Suprapubic skin (tissue), 4 donors: ENCODE measurements at places on chromosomes 2 and 18. TPM values are rescaled to one million over a fixed set of nuclear protein-coding genes. Genes with fewer than 3 reads are reported as not detected.
A peak's percentile ranks its signal among the peaks of the same experiment; 100 is the strongest.

The SERPINB10 gene
- not detected for total RNA-seq

GRCh38 chr2:29766191-29766590, 155.2 kb downstream of the ALK start:
- no peak for DNase-seq

- peak; percentile 49 for DNase-seq
These were observed 11.4 kb upstream of the CNDP1 start for GRCh38 chr18:74522635-74523548.

GRCh38 chr2:63843093-63843492, 1.4 kb downstream of the UGP2 start:
- no peak for DNase-seq

DNA sequence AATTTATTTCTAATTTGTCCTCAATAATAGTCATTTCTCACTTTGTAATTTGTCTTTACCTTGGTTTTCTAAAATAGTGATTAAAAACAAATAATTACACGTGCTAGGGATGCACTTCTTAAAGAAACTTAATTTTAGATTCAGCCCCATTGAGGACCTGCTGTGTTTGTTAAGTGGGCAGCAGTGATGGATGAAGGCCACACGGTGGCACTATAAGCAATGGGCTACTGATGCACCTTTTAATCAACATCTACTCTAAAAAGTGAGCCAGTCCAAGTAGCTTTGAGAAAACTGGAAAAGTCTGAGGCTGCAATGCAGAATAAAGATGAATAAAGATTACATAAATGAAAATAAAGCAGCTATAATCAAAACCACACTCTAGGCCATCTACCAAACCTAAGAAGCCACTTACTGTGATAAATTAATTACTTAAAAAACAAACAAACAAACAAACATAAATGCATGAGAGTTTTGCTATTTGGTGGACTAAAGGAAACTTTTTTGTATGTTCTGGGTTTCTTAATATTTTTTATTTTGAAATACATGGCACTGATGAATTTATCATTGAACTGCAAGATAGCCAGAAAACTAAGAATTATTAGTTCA, 89.3 kb downstream of the PDE11A start:
- no peak for DNase-seq

- no peak for DNase-seq
These were observed 228.6 kb downstream of the ZNF516 start for GRCh38 chr18:76266236-76266991.

DNA sequence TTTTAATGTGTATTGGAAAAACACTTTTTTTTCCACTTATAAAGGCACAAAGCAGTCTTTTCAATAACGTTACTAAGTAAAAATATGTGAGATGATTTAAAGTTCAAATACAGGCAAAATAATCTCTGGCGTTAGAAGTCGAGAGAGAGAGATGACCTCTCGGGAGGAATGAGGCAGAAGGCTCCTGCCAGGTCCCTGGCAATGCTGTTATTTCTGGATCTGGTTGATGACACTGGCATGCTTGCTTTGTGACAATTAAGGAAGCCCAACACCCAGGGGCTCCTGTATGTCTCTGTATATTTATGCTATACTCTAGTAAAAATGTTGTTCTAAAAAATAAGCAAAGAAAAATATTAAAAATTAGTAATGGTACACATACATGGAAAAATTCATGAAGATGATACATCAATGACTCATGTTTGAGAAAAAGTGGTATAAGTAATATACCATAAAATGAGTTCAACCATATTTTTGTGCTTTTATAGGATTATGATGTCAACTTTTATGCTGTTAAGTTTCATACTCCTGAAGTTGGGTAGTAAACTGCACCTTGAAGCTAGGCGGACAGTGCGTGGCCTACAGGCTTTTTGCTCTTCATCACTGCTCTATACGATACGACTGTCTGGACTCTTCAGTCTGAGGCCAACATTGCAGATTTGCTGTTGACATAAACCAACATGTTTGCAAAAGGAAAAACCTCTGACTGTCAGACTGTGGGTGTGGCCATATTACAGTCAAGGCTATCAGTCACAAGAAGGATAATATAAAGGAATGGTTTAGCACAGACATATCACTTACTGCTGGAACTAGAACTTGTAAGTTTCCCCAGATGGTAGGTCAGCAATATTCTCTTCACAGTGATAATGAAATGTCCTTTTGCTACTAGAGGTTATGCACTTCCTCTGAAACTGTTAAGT, 19.8 kb downstream of the VPS4B start:
- DNase-seq, result no peak
